ENCODE measurements at places on chromosomes 4 and X. TPM values are rescaled to one million over a fixed set of nuclear protein-coding genes. Genes with fewer than 3 reads are reported as not detected.

DNA sequence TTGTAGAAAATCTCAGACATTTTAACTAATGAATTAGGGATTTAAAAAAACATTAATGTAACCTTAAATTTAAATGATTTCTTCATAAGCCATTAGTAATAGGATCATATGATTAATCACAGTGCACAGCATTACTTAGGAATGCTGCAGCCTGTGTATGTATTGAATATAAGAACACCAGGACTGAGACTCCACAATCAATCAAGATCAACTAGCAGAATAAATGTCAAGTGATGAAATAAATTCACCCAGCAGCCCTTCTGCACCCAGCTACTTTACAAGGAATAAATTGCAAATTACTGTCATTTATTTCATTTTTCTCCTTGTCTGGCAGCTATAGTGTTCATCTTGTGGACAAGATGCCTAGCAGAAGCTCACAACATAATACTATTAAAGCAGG, 46.5 kb downstream of the NEIL3 start:
- DNase-seq: no peak

GRCh38 chr4:186030399-186030775, 38.6 kb upstream of the TLR3 start:
- no peak for DNase-seq

DNA sequence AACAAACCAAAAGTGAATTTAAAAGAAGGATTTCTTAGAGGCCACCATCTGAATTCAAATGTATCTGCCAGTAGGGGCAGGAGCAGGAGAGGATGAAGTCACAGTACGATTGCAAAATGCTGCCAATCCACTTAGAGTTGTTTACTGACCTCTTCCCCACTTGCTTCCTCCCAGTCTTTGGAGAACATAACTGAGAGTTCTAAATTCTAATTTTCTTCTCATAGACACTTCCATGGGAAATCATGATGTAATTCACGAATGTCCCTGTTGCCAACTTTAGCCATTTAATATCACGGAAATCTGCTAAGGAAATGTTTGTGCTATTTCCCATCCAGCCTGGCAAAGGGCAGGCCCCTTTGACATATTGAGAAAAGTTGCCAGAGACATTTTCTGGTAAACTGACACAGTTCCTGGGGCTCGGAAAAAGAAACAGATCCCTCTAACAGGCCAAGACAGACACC, 33.6 kb upstream of the NOCT start:
- peak; percentile 73 for DNase-seq

GRCh38 chrX:133543654-133544053, 128.4 kb upstream of the GPC4 start:
- DNase-seq: no peak

DNA sequence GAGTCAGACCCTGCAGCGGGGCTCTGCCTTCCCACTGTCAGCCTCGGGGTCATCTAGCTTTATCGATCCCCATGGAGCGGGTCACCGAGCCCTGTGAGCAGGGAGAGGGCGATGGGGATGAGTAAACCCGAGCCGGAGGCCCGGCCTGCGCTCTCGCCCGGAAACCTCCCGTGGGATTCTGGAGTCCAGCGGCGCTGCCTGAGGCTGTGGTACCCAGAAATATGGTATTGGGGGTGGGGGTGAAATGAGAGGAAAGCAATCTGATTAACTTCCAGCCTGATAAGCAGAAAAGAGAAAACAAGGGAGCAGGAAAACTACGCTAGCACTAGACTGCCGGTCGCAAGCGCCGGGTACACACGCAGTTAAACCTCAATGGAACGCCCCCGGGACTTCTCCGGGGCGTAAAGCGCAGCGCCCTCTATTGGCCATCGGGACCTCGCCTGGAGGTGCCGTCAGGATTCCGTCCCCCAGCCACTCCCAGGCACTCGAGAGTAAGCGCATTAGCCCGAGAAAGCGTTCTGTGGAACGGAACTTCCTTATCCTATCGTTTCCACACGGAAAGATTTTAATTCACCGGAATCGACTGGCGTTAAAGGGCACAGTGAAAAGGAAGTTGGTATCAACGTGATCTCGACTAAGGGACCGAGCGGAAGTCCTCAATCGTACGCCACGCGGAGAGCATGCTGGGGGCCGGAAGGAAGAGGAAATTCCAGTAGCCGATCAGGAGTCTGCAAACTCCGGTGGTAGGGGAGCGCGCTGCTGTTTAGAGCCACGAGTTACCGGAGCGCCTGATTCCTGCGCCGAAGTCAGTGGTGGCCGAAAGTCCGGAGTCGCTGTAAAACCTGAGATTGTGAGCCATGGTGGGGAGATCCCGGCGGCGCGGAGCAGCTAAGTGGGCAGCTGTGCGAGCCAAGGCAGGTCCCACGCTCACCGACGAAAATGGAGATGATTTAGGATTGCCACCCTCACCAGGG, at the start of gene UTP3:
Gene UTP3, plus strand, starts transcription at position 712 of the 974 bp plus-strand sequence. Its CDS starts 146 bp downstream, at position 858.
- peak; percentile 96 for DNase-seq

DNA sequence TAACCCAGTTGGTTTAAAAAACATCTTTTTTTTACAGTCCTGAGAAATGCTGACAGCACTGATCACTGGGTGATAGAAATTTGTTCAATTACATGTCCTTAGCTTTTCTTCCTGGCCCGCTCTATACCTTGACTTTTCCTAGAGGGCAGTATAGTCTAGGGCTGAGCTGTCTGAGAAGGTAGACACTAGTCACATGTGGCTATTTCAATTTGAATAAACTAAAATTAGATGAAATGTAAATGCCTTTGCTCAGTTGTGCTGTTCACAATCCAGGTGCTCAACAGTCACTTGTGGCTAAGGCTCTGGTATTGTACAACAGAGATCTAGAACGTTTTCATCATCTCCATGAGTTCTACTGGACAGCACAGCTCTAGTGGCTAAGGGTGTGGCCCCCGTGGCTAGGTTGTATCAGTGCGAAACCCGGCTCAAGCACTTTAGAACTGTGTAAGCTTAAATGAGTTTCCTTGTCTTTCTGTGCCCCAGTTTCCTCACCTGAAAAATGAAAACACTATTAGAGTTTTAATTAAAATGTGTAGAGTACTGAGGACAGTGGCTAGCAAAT, 111.6 kb upstream of the WDR17 start:
- DNase-seq: no peak

DNA sequence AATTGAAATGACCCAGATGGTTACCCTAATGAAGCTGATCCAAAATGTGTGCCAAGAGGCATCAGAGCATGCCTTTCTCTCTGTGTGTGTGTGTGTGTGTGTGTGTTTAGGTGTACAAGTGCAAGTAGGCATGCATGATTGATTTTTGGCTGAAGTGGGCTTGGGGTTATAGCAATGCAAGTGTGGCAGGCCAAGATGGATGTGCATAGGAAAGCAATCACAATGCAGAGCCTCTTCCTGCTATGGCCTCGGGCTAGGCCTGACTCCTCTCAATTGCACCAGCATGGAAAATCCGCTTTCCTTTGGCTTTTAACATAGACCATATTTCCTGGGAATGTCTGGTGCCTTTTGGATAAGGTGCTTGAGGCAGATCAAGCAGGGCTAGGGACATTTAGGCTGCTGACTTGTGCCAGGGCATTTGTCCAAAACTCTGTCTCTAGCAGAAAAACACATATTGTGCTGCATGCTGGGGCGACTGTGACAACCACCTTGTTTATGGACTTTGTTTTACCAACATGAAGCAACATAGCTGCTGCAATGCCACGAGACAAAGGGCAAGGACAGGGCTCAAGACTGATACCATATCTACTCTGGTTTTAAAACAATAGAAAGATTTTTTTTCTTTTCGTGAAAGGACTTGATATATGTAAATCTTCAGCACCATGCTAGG, 395.7 kb downstream of the RAPGEF2 start:
- DNase-seq: no peak

The SOWAHB gene
- under 0.01 TPM for total RNA-seq

The SULT1E1 gene
- total RNA-seq: 2.3 TPM

The MXRA5 gene
- total RNA-seq: not detected

The PCDH10 gene
- total RNA-seq: under 0.01 TPM
